ENCODE measurements at places on chromosomes 3 and 15.

GRCh38 chr3:49427586-49427985 lies 1.5 kb downstream of the NICN1 start:
- no peak for DNase-seq

DNA sequence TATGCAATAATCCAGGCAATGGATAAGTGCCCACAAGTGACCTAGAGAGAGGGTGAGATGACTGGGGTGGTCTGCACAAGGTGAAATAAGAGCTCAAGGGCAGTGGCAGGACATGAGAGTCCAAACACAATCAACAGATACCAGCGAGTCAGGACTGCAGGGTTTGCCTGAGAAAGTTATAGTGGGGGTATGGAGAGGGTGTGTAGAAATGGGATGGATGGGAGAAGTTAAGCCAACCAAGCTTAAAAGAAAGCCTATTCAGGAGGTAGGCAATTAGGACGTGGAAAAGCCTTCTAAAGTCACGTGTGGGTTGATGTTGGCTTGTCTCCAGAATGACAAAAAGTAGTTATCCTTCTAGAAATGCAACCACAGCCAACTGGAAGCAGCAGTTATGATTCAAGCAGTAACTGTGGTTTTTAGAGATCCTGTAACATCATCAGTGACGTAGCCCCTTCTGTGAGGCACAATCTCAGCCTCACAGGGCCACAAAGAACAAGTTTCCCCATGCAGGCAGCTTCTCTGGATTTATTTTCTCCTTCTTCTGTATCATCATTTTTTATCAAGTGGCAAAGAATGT lies 56.1 kb downstream of the FAM174B start:
- peak; percentile 47 for DNase-seq

DNA sequence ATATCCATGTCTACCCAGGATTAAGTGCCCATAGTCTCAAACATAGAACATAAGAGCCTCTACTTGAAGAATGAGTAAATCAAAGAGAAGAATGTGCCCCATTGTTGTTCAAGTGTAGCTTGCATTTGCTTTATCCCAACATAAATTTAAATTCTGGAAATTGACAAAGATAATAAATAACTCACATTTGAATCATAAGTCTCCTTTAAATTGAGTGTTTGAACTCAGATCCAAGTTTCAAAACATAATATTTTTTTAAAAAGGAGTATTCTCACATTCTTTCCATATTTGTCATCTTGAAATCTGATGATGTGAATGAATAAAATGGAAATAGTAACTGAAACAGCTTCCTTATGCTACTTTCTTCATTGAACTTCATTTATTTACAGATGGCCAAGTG lies 135.2 kb downstream of the MECOM start:
- no peak for DNase-seq

GRCh38 chr3:149067883-149068282 lies 18.4 kb downstream of the HLTF start:
- DNase-seq = no peak

DNA sequence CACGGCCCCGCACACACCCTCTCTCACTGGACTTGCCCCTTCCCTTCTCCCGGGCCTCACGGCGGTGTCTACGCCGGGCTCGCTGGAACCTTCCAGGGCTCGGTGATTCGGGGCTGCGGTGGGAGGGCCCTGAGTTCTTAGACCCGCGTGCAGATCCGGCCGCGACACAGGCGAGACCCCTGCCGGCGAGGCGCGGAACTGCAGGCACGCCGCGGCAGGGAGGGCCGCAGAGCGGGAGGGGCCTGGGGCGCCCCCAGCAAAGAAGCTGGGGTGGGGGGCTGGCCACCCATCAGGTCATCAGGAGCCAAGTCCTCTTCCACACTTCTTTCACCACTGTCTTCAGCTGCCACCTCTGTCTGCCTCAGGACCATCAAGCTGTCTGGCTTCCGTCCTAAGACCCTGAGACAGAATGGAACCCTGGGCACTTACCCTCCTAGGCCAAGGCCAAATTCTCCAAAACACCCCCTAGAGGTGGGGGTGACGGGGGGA lies 164.5 kb downstream of the XXYLT1 start:
- peak; percentile 56 for DNase-seq

DNA sequence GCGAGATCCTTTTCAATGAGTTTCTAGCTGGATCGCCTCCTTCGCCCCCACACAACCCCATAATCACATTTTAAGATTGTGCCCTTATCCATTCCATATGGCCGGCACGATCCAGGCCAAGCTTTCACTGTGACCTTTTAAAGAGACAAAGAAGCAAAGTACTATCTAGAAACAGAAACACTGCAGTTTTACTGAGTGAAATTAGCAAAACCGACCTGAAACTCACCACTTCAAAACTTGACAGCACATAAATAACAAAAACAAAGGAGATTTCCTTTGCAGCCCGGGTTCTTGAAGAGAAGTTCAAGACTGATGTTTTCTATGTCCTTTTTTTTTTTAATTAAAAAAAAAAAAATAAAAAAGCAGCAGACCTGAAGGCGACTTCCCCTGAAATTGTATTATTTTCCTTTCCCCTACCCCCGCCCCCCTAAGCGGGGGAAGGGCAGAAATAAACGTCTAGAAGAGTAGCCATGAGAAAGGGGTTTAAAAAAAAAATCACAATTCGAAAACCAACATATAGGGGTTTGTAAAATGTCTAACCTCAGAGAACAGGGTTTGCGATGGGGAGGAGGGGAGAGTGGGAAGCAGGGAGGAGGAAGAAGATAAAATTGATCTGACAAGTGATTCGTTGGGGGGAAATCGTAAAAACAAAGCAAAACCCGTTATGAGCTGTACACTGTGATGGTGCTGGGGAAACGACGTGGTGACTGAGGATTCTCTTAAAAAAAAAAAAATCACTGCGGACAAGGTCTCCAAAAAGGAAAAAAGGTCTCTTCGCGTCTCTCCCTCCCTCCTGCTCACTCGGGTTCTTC lies 1.5 kb downstream of the SATB1 start:
- peak; percentile 56 for DNase-seq

DNA sequence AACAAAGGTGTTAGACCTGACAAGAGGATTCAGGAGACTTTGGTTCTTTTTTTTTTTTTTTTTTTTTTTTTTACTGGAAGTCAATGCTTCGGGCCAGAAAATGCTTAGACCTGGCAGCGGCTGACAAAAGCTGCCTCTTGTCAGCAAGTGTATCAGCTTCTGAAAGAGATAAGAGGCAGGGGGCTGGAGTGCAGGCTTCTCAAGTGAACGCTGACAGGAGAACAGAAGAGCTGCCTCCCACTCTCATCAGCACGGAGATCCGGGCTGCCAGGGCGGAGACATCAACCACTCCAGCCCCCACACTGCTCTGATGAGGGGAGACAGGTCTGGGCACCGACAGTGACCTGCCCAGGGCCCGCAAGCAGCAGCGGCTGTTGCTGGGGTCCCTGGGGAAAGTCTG lies 9.4 kb upstream of the SCN5A start:
- no peak for DNase-seq

- DNase-seq = no peak
These were observed 29.7 kb upstream of the SPATA12 start for GRCh38 chr3:57030721-57031120.

DNA sequence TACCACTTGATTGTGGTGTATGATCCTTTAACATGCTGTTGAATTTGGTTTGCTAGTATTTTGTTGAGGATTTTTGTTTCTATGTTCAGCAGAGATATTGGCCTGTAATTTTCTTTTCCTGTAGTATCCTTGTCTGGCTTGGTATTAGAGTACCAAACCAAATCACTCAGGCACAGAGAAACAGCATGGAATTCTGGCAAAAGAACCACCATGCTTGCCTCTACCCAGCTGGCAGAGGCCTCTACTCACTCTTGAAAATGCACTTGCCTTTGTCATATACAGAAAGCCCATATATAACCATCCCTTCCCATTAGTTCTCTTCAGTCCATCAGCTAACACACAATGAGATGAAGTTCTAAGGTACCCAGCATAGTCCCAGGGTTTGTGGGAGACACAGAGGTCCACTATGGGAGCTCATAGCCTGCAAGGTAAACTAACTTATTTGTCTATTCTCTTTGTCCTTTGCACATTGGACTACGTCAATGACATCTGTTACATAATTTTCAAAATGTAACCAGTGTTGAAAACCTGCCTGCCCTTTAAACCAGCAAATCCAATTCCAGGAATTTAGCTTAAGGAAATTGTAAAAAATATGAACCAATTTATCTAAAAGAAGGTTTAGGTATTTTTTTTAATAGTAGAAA lies 82.1 kb upstream of the POMGNT2 start:
- no peak for DNase-seq

DNA sequence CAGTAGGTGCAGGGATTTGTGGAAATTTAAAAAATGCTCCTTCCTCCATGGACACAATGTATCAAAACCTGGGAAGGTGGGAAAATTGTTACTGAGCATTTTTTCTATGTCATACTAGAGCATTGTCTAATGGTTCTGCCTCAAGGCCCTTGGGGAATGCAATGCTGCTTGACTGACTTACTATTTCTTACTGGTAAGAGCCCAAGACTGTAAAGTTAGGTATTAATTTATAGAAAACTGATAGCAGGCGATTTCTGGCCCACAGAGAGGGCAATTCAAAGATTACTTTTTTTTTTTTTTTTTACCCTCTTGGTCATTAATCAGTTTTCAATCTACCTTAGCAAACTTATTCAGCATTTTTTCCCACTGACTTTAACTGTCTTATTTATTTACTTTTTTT lies 38.5 kb upstream of the MRPL3 start:
- DNase-seq = no peak

- no peak for DNase-seq
These were observed 80.6 kb upstream of the P2RY1 start for GRCh38 chr3:152754303-152754702.

GRCh38 chr3:62835554-62836236 lies 39.5 kb downstream of the CADPS start:
- no peak for DNase-seq

GRCh38 chr3:173893835-173894234 lies 496.3 kb downstream of the NLGN1 start:
- no peak for DNase-seq

DNA sequence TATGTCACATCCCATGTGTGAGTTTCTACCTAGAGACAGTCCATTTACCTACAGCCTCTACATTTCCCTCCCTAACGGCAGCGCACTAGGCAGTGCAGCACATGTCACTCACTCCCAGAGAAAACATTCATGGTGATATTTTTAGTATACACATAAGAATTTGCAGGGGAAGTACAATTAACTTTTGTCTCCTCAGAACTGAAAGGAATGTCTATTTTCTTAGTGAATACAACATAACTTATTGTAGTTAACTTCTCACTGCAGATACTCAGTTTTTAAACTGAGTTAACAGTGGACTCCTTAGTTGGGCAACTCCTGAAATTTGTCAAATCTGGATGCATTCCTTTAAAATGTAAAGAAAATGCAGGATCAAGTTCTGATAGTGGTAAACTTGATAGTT lies 4.5 kb upstream of the ZBTB47 start:
- no peak for DNase-seq

- DNase-seq = no peak
These were observed 99.8 kb downstream of the KCNH8 start for GRCh38 chr3:19248143-19248542.

DNA sequence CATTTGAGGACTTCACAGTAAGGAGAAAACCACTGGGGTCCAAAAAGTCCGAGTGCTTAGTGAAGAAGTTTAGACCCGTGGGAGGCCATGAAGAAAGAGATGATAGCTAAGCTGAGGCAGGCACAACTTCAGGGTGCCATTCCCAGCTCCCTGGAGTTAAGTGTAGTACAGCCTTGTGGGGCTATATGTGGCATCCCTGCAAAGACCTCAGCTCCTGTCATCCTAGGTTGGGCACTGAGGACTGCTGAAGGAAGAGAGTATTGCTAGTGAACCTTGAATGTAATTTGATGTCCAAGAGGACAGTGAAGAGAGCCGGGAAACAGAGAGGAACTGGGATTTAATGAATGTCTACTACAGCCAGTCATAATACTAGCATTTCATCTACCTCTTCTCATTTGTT lies 162.1 kb downstream of the AKAP13 start:
- no peak for DNase-seq

- peak; percentile 79 for DNase-seq
These were observed 77.4 kb downstream of the SNRK start for GRCh38 chr3:43363621-43364266.

DNA sequence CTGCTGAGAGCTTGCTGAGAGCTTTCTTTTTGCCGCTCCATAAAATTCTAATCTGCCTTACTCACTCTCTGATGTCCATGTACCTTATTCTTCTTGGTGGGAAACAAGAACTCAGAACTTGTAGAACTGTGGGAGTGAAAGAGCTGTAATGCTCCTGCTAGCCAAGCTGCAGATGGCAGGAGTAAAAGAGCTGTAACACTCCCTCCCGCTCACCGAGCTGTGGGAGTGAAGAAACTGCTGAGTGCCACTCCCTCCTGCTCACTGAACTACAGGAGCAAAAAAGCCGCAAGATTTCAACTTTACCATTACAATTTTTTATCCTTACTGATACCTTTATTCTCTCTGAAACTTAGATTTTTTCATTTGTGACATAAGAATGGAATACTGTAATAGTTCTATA lies 199.1 kb downstream of the SI start:
- no peak for DNase-seq

DNA sequence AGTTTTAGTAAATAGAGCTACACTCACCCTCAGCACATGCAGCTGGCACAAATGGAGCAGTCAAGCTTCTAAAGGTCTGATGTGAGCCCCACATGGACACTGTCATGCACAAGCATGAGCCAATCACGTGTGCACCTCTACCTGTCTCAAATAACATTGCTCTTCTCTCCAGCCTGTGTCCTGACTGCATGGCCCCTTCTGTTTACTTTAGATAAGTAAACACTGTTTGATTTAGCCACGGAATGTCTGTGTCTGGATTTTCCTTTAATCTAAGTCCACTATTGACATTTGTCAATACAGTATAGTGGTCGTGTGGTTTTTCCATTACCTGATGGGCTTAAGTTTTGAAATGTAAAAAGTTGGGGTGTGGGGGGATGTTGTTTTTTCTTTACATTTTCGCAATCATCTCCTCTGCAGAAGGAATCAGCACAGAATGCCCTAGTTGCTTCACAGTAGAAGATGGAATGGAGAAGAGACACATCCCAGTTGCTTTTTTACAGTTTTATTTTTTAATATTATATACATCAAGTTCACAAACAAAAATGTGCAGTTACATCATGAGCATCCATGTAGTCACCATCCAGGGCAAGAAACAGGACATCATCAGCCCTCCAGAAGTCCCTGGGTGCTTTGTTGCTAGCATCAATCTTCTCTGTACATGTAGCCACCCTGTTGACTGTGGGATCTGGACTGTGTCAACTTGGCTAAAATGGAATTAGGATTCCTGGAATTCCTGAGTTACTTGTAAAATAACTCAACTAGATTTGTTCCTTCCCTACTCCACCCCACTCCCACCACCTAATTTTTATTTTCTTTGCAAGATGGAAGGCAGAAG lies 146.1 kb downstream of the UACA start:
- peak; percentile 40 for DNase-seq

DNA sequence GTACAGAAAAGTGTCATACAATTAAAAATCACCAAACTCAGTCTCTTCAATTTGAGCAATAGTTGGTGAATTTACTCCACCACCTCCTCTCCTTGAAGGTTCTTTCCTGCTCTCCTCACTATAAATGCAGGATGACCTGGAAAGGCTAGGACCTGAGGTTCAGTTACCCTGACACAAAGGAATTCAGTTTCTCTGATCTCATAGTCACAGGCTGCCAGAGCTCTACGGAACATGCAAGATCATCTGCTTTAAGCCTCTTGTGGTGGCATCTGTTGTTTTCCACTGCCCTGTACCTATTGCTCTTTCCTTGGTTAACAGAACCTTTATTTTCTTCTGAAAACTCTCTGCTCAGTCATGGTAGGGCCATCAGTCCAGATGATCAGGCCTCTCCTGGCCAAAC lies 4.9 kb upstream of the TP63 start:
- peak; percentile 4 for DNase-seq

- DNase-seq = no peak
These were observed 594.9 kb upstream of the SUCLG2 start for GRCh38 chr3:68249265-68249664.

- DNase-seq = peak; percentile 96
These were observed 20.7 kb upstream of the FEM1B start for GRCh38 chr15:68256675-68257450.
